Kasumi-1 (cell line): ENCODE measurements at places on chromosomes 4 and X.
A peak's percentile ranks its signal among the peaks of the same experiment; 100 is the strongest.

GRCh38 chr4:123452616-123453015, 56.0 kb downstream of the SPRY1 start:
- peak; percentile 85 for DNase-seq

GRCh38 chr4:52946855-52947254, 84.7 kb downstream of the RASL11B start:
- no peak for DNase-seq

GRCh38 chr4:28360681-28361080, 1500.0 kb downstream of the STIM2 start:
- DNase-seq = no peak

GRCh38 chrX:71450433-71451106, 82.3 kb upstream of the OGT start:
- DNase-seq = no peak

GRCh38 chr4:95248720-95249425, 299.9 kb downstream of the UNC5C start:
- no peak for DNase-seq

DNA sequence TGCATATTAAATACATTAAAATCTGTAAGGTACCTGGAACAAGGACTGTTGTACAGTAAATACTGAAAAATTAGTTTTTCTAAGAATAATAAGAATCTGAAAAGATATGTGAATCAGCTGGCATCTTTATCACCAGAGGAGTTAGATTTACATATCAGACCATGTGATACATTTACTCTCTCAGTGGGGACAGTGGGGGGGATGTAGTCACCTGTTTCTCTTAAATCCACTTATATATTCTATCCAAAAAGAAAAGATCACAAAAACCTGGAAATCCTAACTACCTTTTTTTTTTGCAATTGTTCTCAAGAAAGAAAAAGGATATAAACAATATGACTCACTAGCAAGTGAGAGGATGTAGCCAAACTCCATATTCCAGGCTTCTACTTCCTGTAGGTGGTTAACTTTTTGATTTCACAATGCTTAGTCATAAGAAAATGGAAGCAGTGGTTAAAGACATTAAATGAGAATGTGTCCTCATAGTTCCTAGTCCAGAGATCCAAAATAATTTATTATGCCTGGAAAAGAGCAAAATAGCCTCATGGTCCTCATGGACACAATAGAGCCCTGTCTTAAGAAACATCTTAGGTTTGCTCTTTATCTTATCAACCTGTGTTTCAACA, 22.5 kb upstream of the MYOZ2 start:
- peak; percentile 91 for DNase-seq

GRCh38 chrX:55142206-55142918, 53.5 kb downstream of the PAGE2 start:
- no peak for DNase-seq

GRCh38 chrX:9670136-9670814, 95.4 kb downstream of the GPR143 start:
- no peak for DNase-seq

DNA sequence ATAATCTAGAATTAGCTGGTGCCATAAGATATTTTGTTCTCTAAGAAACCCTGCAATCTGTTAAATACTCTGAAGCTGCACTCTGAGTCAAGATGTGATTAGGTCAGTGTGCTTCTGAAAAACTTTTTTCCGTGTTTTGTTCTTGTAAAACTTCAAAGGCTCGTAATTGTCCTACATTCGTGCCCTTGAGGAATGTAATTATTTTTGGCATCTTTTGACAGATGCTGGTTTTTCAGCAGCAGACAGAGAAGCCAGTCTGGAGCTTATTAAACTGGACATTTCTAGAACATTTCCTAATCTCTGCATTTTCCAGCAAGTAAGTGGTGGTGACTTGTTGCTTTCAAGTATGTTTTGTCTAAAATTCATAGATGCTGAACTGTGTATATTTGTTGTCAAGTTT, 36.8 kb upstream of the TADA2B start:
- no peak for DNase-seq

- no peak for DNase-seq
Measured at GRCh38 chrX:109624641-109625616, at the start of gene KCNE5. KCNE5 (minus strand) TSS chrX:109625172; CDS start chrX:109625020, 152 bp downstream.

DNA sequence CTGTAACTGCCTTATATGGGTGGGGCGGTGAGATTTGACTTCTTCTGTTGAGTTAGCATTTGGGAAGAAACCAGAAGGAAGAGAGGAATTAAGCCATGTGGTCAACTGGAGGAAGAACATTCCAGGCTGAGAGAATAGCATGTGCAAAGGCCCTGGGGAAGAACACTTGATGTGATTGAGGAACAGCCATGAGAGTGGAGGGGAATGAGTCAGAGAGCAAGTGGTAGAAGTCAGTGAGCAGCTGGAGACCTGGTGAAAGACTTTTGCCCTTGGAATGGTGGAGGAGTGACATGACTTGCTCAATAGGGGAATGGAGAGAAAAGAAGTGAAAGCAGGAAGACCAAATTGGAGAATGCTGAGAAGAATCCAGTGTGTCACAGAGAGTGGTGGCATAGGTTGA, 327.8 kb upstream of the HAND2 start:
- DNase-seq = no peak

GRCh38 chr4:159009521-159009920, 93.4 kb upstream of the RAPGEF2 start:
- DNase-seq = no peak

DNA sequence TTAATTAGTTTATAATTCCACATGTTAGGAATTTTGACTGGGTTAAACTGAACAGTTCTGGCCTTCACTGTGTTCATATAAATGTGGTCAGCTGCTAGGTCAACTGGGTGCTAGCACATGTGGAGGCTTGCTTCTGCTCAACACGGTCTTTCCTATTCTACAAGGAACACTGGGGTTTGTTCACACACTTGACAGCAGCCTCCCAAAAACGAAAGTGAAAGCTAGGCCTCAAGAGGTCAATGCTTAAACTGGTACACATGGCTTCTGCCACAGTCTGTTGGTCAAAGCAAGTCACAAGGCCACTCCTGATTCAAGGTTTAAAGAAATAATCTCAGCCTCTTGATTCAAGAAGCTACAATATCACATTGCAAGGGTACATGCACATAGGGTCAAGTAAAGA, 126.5 kb downstream of the QDPR start:
- peak; percentile 0 for DNase-seq

- DNase-seq = no peak
Measured at GRCh38 chrX:118221270-118221669, 104.7 kb upstream of the KLHL13 start.

- DNase-seq = peak; percentile 53
Measured at GRCh38 chr4:112910109-112910736, 139.2 kb upstream of the ANK2 start.

DNA sequence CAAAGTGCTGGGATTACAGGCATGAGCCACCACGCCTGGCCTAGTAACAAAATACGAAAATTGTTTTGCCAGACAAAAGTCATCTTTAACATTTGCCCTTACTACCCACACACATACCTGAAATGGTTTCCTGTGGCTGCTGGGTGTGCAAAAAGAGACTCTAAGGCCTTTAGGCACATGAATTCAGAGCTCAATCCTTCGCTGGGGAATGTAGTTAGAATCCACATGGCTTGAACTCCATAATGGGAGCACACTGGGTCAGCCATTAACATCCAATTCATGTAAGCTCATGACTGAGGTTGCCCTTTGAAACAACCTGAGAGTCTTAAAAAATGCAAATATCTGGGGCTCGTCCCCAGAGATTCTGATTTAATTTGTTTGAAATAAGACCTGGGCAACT, 87.8 kb downstream of the HPGD start:
- DNase-seq = no peak

DNA sequence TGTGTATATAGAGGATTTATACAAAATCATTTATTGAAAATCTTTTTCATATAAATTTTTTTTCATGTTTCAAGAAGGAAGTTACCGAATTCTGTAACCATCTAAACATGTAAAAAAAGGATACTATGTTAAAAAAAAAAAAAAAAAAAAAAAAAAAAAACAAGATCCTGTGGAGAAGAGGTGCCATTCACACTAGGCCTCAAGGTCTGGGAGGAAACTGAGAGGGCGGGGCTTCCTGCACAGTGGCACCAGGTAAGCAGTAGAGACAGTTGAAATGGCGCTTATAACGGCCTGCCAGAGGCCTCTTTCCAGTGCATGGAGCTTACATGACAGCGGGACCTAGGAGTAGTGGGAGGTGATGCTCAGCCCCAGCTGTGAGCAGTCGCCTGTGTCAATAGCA, 17.5 kb downstream of the TRAPPC2 start:
- DNase-seq = no peak

- DNase-seq = peak; percentile 94
Measured at GRCh38 chr4:123616951-123617461, 220.4 kb downstream of the SPRY1 start.

DNA sequence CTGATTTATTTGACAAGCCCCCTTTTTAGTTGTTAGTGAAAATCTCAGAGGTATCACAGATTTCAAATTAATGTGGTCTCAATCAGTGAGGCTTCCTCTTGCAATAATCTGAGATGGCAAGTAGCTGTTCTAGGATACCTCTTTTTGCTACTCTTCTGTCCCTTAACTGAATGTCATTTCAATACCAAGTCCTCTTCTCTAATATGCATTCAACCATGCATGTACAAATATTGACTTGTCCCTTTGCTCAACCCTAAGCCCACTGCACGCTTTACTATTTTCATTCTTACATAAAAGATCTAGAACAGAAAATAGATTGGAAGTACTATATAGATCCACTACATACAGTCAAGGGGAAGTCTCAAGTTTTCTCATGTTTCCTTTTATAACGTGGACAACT, 164.2 kb downstream of the CBR4 start:
- DNase-seq = no peak

- no peak for DNase-seq
Measured at GRCh38 chrX:53561912-53562311, 124.6 kb downstream of the HUWE1 start.

- DNase-seq = no peak
Measured at GRCh38 chr4:134132086-134132783, 69.4 kb downstream of the PABPC4L start.
